ENCODE measurements at places on chromosomes 4 and X. TPM values are rescaled to one million over a fixed set of nuclear protein-coding genes. Genes with fewer than 3 reads are reported as not detected.

The OPRPN gene
- not detected for polyA plus RNA-seq

The GPC3 gene
- polyA plus RNA-seq: 22.1 TPM

The HS3ST1 gene
- polyA plus RNA-seq: 15.8 TPM

The UNC5C gene
- 3.7 TPM for polyA plus RNA-seq

The GLRB gene
- 4.2 TPM for polyA plus RNA-seq

The GYPE gene
- polyA plus RNA-seq: 1.0 TPM

The NAA11 gene
- polyA plus RNA-seq: not detected

The IKBKG gene
- 38.5 TPM for polyA plus RNA-seq

The CENPVL2 gene
- polyA plus RNA-seq: not detected

The TMEM35A gene
- polyA plus RNA-seq: 23.2 TPM

The PPEF2 gene
- not detected for polyA plus RNA-seq

DNA sequence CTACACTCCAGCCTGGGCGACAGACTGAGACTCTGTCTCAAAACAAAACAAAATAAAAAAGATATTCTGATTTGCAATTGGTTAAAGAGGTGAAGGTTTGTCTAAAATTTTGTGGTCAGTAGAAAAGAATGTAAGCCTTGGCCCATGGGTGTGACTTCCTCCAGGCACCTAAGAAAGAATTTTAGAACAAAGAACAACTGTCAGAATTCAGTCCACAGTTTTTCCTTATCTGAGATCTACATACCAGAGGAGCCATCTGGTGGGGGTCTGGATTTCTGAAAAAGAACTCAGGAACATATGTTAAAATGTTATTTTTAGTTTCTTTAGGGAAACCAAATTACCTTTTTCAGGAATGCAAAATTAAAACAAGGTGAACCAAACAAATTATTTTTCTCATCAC is 434.1 kb downstream of the ANKRD50 start:
- DNase-seq: no peak

GRCh38 chr4:128725405-128726055 is 84.0 kb upstream of the JADE1 start:
- DNase-seq: no peak

DNA sequence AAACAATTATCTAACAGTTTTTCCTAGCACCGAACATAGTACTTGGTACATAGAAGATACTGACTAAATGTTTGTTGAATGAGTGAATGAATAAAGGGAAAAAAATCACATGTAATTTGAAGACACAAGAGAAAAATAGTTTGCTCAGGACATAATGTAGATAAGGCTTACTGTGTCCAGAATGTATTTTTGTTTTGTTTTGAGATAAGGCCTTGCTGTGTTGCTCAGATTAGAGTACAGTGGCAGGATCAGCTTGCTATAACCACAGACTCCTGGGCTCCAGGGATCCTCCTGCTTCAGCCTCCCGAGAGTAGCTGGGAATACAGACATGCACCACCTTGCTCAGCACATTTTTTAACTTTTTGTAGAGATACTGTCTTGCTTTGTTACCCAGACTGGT is 6.5 kb downstream of the FAM199X start:
- no peak for DNase-seq

- DNase-seq: no peak
These were observed 49.7 kb downstream of the GRXCR1 start for GRCh38 chr4:42942216-42942615.

DNA sequence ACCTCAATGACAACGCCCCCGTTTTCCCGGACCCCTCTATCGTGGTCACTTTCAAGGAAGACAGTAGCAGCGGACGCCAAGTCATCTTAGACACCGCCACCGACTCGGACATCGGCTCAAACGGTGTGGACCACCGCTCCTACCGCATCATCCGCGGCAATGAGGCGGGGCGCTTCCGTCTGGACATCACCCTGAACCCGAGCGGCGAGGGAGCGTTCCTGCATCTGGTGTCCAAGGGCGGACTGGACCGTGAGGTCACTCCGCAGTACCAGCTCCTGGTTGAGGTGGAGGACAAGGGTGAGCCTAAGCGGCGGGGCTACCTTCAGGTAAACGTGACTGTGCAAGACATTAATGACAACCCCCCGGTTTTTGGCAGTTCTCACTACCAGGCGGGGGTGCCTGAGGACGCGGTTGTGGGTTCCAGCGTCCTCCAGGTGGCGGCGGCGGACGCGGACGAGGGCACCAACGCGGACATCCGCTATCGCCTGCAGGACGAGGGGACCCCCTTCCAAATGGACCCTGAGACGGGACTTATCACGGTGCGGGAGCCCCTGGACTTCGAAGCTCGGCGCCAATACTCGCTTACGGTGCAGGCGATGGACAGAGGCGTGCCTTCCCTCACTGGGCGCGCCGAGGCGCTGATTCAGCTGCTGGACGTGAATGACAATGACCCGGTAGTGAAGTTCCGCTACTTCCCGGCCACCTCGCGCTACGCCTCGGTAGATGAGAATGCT is 2.2 kb downstream of the FAT4 start:
- no peak for DNase-seq

DNA sequence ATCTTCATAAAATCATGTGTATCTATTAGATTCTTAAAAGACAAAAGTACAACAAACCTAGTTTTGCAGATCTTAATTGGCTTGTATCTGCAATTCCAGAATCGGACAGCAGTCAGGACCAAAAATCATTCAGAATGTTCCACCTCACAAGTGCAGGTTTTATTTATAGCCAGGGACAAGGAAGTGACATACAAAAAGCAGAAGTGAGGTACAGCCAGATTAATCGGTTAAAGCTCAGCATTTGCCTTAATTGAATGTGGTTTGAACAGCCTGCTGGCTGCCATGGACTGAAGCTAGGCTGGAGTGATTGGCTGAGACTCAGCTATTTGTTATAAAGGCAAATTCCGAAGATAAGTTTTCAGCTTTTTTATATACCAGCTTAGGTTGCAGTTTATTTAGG is 932.6 kb downstream of the C4orf33 start:
- no peak for DNase-seq

- no peak for DNase-seq
These were observed 11.7 kb upstream of the HERC5 start for GRCh38 chr4:88445252-88445651.

DNA sequence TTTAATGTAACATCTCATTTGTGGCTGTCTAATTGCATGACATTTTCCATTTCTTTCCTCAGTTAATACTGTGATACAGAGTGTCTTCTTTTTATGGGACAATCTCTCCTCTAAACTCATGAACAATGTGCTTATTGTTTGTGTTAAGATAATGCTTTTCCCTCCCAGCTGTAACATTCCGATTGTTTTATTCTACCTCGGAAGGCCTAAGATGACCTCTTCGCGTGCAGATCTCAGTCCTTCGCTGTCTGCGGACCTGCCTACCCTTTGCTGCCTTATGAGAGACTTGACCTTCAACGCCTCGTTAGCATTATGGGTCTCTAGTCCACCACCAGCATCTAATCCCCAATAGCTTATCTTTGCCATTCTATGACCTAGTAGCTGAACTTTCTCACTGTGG is 29.8 kb upstream of the ZFP42 start:
- no peak for DNase-seq

- no peak for DNase-seq
These were observed 308.6 kb upstream of the GIMD1 start for GRCh38 chr4:106677213-106677612.

DNA sequence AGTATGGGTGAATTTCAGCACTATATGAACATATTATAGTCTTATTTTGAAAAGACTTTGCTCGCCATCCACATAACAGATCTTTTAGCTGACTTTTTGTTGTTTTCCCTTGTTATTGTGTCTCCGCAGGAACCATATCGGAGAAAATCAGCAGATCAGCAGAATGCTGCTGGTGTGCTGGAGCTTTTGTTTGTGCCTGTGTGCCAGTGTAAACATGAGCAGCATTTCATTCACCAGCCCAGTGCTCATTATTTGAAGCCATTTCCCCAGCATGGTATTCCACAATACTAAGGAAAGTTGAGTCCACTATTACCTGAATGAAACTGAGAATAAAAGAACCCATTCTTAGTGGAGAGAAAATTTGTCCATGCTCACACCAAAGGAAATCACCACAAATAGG is 261.8 kb upstream of the ARX start:
- no peak for DNase-seq

GRCh38 chr4:140809676-140810075 is 53.5 kb upstream of the TBC1D9 start:
- DNase-seq: no peak

DNA sequence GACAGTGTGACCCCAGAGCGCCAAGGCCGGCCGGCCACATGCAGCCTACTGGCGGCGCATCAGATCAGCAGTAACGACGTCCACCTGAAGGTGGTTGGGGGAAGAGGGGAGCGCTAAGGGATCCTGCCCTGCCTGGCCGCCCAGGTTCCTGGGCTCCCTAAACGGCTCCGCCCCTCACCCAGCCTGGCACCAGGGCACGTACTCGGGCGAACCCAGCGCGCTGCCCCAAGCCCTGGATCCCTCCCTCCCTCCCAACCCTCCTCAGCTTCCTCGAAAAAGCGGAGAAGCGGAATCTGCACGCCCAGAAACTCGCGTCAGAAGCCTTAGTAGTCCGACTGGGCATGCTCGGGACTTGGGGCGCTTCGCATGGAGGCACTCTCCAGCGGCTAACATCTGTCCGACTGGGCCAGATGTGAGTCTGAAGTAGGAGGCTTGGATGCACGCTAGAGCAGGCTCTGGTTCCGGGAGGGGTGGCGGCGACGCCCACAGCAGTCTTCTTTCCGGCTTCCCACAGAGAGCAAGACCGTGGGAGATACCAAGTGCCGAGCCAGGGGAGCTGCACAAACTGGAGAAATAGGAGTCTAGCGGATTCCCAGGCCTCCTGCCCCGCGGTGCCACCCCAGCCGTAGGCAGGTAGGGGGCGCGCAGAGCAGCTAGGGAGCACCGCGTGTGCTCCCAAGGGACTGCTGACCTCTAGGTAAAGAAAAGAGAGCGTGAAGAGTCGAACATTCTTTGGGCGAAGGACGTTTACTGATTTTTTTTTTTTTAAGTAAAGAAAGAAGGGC is 114.3 kb upstream of the TEX13C start:
- DNase-seq: no peak

DNA sequence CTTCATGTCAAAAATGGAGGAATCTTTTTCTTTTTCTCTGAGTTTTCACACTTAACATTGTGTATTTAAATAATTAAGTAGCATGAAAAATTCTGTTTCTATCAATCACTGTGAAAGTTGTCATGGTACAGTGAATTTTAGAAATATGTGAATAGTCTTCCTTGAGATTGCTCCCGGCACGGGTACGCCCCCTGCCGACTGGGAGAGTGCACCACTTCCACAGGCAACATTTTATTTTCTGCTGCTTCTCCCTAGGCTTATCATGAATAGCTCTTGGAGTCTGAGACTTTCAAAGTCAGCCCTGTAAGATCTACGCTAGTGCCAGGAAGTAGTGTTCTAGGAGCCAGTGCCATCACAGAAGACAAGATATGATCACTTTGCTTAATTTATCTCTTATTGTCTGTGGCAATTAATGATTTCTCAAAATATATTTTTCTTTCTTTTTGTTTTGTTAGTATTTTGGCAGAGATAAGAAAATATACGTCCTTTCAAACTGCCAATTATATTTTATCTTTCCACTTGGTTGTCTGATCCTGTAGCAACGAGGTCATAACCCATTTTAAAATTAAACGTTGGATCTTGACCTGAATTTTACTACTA is 763.8 kb upstream of the AADAT start:
- DNase-seq: no peak

GRCh38 chrX:120315776-120316175 is 4.5 kb upstream of the TMEM255A start:
- no peak for DNase-seq

GRCh38 chrX:105543283-105543682 is 279.1 kb upstream of the NRK start:
- no peak for DNase-seq

DNA sequence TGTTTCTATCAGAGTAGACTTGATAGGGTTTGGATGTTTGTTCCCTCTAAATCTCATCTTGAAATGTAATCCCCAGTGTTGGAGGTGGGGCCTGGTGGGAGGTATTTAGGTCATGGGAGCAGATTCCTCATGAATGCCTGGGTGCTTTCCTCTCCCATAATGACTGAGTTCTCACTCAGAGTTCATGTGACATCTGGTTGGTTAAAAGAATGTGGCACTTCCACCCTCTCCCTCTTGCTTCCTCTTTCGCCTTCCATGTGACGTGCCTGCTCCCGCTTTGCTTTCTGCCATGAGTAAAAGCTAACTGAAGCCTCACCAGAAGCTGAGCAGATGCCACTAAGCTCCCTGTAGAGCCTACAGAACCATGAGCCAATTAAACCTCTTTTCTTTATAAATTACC is 47.3 kb upstream of the SRPX start:
- no peak for DNase-seq

DNA sequence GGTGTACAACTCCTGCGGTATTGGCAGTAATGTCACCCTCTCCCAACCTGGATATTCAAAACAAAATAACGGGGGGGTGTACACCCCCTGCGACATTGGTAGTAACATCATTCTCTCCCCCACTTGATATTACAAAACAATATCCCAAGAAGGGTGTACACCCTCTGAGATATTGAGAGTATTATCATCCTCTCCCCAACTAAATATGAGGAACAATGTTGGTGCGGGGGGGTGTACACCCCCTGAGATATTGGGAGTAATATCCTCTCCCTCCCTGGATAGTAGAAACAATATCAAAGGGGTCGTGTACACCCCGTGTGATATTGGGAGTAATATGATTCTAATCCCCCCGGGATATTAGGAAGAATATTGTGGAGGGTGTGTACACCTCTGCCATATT is 71.4 kb upstream of the ADGRA3 start:
- no peak for DNase-seq

- DNase-seq: no peak
These were observed 193.9 kb downstream of the ANK2 start for GRCh38 chr4:113243312-113243711.

- DNase-seq: no peak
These were observed 18.8 kb downstream of the IL3RA start for GRCh38 chrX:1355131-1356046.

GRCh38 chrX:154799556-154800348 is 5.5 kb downstream of the MPP1 start:
- DNase-seq: no peak

All from urinary bladder (tissue), 4 donors.